ENCODE measurements at places on chromosomes 4 and X. TPM values are rescaled to one million over a fixed set of nuclear protein-coding genes. Genes with fewer than 3 reads are reported as not detected.

The OPRPN gene
- not detected for polyA plus RNA-seq

The ASB11 gene
- polyA plus RNA-seq: not detected

The GPRASP1 gene
- polyA plus RNA-seq: 52.2 TPM

DNA sequence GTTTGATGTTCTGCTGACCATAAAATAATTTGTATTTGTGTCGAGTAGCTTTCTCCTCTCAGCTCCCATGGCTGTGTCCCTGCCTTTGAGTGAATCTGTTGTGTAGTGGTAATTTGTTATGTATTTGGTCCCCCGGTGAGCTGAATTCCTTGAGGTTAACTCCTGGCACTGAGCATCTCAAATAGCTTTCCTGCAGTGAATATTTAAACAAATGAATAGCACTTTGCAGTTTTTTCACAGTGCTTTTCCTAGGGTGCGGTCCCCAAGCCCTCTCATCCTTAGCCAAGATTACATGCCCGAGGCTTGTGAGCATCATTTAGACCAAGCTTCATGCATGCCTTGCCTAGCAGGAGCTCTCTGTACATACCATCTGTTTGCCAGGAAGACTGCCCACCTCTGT is 74.2 kb downstream of the CLDN34 start:
- no peak overlapping the region for H3K27ac ChIP-seq
- no peak for DNase-seq
- no peaks in the 10 kb centered on the region for H3K4me1 ChIP-seq

GRCh38 chrX:154539077-154539476 is 7.6 kb downstream of the G6PD start:
- H3K27ac ChIP-seq: no peak overlapping the region
- peaks cover 43% of the 10 kb centered on the region for H3K36me3 ChIP-seq
- no peaks in the 10 kb centered on the region for H3K27me3 ChIP-seq

- no peak overlapping the region for H3K27ac ChIP-seq
- no peaks in the 10 kb centered on the region for H3K27me3 ChIP-seq
- no peaks in the 10 kb centered on the region for H3K36me3 ChIP-seq
- peaks cover 6% of the 10 kb centered on the region for H3K4me1 ChIP-seq
These were observed 17.4 kb downstream of the CETN2 start for GRCh38 chrX:152813206-152813605.

- H3K4me1 ChIP-seq: no peaks in the 10 kb centered on the region
These were observed 886 bp downstream of the DCLK2 start for GRCh38 chr4:150079081-150079581.

DNA sequence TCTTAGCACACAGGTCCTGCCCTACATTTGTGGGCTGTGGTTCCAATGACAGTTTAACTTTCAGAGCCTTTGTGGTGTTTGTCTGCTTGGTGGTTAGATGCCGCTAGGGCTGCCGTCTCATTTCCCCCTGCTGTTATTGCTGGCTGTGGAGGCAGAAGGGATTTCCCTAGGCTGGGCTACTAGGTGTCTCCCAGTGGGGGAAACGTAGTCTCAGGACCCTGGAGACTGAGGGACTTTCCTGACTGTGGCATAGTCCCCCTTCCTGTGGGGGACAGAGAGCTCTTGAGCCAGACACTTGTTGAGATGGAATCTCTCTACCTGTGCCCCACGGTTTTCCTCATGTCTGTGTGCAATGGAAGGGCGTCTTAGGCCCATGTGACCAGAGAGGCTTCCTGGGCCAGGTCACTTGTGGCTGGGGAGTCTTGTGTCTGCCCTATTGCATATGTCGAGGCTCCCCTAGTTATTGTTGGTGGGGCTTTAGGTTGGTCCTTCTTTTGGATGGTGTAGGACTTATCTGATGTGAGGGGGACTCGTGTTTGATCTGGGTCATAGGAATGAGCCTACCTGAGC is 68.2 kb downstream of the ARHGAP10 start:
- no peak for DNase-seq
- no peak overlapping the region for H3K27ac ChIP-seq
- H3K36me3 ChIP-seq: no peaks in the 10 kb centered on the region
- no peaks in the 10 kb centered on the region for H3K4me1 ChIP-seq

- H3K36me3 ChIP-seq: no peaks in the 10 kb centered on the region
- DNase-seq: no peak
- no peak overlapping the region for H3K27ac ChIP-seq
- H3K27me3 ChIP-seq: no peaks in the 10 kb centered on the region
- H3K4me1 ChIP-seq: no peaks in the 10 kb centered on the region
These were observed 69.8 kb downstream of the CCKAR start for GRCh38 chr4:26420438-26420837.

DNA sequence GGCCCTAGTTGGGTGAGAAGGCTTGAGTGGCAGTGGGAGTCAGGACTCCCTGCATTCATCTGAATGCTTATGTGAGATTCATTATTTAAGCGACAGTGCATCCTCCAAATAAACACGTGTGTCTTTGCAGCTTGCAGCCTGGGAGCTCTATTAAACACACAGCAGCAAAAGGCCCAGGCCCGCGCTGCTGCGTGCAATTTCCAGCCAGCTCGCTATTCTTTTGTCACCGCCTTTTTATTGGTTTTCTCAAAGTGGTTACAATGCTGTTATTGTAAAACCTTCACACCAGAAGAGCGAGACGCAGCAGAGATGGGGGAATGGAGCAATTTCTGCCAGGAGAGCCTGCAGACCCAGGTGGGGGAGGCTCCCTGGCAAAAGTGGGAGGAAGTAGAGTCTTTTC is 252.5 kb downstream of the BCOR start:
- no peaks in the 10 kb centered on the region for H3K36me3 ChIP-seq
- no peak overlapping the region for H3K27ac ChIP-seq
- H3K4me3 ChIP-seq: no peak overlapping the region
- peaks cover 21% of the 10 kb centered on the region for H3K27me3 ChIP-seq
- DNase-seq: no peak
- H3K4me1 ChIP-seq: peaks cover 29% of the 10 kb centered on the region

DNA sequence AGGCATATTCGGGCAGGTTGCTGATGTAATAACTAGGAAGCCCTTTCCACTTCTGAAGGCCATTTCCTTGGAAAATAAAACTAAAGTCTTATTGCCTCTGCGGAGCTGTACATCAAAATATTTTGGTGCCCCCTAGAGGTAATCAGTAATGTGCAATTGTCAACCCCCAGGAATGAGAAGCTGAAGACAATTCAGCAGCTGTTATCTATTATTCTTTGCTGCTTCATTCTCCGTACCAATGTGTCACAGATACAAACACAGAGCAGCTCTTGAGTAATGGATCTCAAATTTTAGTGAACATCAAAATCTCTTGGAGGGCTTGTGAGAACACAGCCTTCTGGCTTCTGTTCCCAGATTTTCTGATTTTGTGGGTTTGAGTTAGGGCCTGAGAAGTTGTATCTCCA is 3.5 kb upstream of the SLIT2 start:
- no peak overlapping the region for H3K27ac ChIP-seq
- H3K36me3 ChIP-seq: no peaks in the 10 kb centered on the region
- peaks cover 16% of the 10 kb centered on the region for H3K4me1 ChIP-seq
- H3K4me3 ChIP-seq: no peak overlapping the region
- no peak for DNase-seq

- no peaks in the 10 kb centered on the region for H3K27me3 ChIP-seq
- no peaks in the 10 kb centered on the region for H3K4me1 ChIP-seq
- H3K27ac ChIP-seq: no peak overlapping the region
- H3K36me3 ChIP-seq: no peaks in the 10 kb centered on the region
These were observed 35.1 kb upstream of the TBL1X start for GRCh38 chrX:9429767-9430166.

- H3K4me1 ChIP-seq: no peaks in the 10 kb centered on the region
- peaks cover 2% of the 10 kb centered on the region for H3K27me3 ChIP-seq
- H3K27ac ChIP-seq: no peak overlapping the region
- H3K36me3 ChIP-seq: no peaks in the 10 kb centered on the region
These were observed 89.1 kb downstream of the SLC16A2 start for GRCh38 chrX:74510401-74510800.

DNA sequence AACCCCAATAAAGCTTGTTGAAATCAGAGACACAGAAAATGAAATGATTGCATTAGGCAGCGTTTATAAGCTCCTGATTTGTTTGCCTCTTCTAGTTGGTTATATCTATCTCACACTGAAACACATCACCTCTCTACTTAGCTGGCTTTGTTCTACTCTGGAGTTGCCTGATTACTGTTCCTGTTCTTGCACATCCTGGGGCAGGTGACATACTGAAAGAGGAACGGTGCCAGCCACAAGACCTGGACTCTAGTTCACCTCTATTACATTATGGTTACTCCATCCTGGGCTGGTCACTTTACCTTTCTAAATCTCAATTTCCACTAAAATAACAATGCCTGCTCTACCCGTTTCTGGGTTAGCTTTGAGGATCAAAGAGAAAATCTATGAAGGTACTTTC is 47.9 kb downstream of the TRIM2 start:
- no peaks in the 10 kb centered on the region for H3K27me3 ChIP-seq
- H3K36me3 ChIP-seq: peaks cover 2% of the 10 kb centered on the region
- H3K4me1 ChIP-seq: peaks cover 28% of the 10 kb centered on the region
- no peak for DNase-seq
- no peak overlapping the region for H3K27ac ChIP-seq

DNA sequence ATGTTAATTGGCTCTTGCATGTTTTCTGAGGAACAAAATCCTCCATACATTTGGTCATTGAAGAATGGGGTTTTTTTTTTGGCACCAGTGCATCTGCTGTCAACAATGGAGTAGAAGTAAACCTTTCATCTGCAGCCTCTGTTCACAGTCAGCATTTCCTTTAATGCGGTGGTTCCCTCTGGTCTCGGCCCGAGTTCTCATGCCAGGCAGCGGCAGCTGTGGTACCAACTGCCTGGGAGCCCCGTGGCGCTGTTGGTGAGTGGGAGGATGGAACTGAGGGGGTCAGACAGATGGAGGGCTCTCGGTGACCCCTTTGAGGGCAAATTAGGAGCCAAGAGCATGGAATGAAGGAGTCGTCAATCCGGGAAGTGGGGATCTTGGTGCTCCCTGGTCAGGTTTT is 114.7 kb downstream of the AFF1 start:
- no peak overlapping the region for H3K4me3 ChIP-seq
- H3K4me1 ChIP-seq: peaks cover 17% of the 10 kb centered on the region
- peaks cover 7% of the 10 kb centered on the region for H3K36me3 ChIP-seq
- no peak for DNase-seq
- H3K27ac ChIP-seq: no peak overlapping the region

DNA sequence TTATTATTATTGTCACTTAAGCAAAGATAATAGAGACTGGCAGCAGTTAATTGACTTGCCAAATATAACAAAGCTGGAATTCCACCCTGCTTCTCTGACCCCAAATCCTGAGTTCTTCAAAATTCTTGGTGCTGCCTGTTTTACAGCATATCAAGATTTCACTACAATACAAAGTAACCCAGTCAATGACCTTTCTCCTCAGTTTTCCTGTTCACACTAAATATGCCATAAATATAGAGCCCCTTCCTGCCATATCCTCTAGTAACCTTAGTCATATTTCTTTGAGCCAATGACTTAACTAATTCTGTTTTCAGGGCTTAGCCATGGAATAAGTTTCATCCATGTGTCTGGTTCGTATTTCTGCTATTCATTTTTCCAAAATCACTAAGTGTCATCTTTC is 315.3 kb upstream of the HS3ST1 start:
- no peak overlapping the region for H3K4me3 ChIP-seq
- DNase-seq: no peak
